ENCODE measurements at places on chromosomes 13 and 19.

DNA sequence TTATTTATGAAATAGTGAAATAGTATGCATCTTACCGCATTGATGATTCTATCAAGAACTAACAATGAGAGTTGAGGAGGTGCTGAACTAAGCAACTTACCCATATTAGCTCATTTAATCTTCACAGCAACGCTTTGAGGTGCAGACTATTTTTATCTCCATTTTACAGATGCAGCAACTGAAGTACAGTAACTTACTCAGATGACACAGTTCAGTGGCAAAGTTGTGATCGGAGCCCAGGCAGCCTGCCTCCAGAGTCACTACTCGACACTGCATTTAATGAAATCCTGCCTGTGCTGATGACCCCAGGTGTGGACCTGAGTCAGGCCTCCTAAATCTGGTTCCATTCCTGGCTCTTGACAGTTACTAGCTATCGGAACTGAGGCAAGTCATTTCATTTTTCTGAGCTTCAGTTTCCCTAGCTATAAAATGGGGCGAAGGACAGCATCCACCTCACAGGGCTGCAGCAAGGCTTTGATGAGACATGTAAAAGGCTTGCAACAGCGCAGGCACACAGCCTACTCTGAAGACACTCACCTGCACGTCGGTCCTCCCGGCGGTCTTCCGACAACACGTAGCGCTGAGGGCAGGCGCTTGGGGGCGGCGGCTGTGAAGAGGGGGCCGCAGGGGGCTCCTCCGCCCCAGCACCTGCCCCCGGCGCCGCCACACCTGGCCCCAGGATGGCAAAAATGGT is 1.5 kb downstream of the MYPOP start:
- H3K4me1 ChIP-seq: peaks cover 19% of the 10 kb centered on the region
- DNase-seq: no peak
- H3K36me3 ChIP-seq: peaks cover 22% of the 10 kb centered on the region
- H3K4me3 ChIP-seq: peak overlapping the region; percentile 91
- no peaks in the 10 kb centered on the region for H3K27me3 ChIP-seq

DNA sequence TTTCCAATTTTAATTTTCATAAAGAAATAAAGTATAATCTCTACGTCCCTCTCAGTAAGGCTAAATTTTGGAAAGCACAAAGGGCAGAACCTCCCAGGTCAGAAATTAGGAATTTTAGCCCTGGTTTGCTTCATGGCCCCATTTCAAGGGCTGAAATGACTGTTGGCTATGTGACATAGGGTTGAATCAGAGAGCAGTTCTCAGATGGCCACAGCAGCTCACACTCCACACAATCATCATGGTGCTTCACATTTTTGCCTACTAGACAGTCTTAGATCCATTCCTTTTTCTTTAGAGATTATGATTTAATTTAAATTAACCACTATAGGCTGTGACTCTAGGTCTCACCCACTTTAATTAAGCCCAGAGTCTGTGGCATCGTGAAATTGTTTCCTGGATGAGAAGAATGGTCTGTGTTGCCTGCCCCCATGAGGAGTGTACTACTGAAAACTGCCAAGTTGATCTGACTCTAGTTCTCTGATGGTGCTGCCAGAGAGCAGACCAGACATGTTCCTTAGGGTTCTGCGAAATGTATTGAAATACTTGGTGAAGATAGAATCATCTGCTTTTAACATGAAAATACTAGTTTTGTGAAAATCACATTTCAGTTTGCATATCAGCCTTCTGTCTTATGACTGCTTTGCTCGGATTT is 57.4 kb downstream of the ESD start:
- H3K4me3 ChIP-seq: no peak overlapping the region
- H3K4me1 ChIP-seq: peaks cover 22% of the 10 kb centered on the region
- H3K27ac ChIP-seq: no peak overlapping the region
- H3K27me3 ChIP-seq: no peaks in the 10 kb centered on the region

DNA sequence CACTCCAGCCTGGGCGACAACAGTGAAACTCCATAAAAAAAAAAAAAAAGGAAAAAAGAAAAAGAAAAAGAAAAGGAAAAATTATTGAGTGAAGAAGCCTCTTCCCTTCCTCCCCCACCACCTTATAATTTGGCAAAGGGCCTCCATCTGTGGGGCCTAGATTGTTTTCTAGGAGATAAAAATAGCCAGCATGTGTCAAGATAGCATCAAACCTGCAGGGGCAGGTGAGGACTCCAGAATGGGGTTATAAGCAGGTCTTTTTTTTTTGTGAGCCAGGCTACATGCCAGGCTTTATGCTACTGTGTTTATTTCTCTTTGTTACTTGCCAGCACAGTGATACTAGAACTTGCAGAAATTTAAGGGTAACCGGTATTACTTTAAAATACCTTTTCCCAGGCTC is 11.7 kb upstream of the TRIM13 start:
- H3K4me1 ChIP-seq: peaks cover 4% of the 10 kb centered on the region
- H3K4me3 ChIP-seq: no peak overlapping the region
- H3K36me3 ChIP-seq: no peaks in the 10 kb centered on the region
- no peaks in the 10 kb centered on the region for H3K27me3 ChIP-seq
- DNase-seq: no peak

GRCh38 chr19:4278419-4279266 is at the start of gene SHD:
SHD (plus strand) TSS chr19:4279266; CDS start chr19:4280064, 798 bp downstream.
- H3K4me1 ChIP-seq: peaks cover 23% of the 10 kb centered on the region
- peak within 1 kb of the TSS; percentile 47 for H3K4me3 ChIP-seq
- peak; percentile 53 for DNase-seq
- no peak within 1 kb of the TSS for H3K27ac ChIP-seq

GRCh38 chr19:15584541-15585115 is 30.4 kb upstream of the CYP4F8 start:
- H3K4me1 ChIP-seq: peaks cover 7% of the 10 kb centered on the region
- no peaks in the 10 kb centered on the region for H3K36me3 ChIP-seq
- H3K27ac ChIP-seq: no peak overlapping the region

DNA sequence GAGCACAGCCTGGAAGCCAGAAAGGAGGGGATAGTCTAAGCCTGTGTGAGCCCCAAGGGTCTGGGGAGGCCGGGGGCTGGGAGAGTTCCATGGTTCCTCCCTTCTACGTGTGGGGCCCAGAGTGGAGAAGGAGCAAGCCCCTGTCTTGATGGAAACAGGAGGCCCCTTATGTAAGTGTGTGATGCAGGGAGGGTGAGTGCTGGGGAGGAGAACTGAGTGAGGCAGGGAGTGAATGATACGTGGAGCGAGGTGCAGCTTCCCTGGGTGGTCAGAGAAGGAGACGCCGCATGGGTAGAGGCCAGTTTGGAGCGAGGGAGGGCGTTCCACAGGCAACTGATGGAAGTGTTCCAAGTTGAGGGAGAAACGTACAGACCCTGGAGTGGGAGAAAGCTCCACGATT is 16.0 kb downstream of the MAG start:
- H3K27ac ChIP-seq: no peak overlapping the region
- no peaks in the 10 kb centered on the region for H3K27me3 ChIP-seq
- H3K4me3 ChIP-seq: no peak overlapping the region
- H3K4me1 ChIP-seq: peaks cover 60% of the 10 kb centered on the region

DNA sequence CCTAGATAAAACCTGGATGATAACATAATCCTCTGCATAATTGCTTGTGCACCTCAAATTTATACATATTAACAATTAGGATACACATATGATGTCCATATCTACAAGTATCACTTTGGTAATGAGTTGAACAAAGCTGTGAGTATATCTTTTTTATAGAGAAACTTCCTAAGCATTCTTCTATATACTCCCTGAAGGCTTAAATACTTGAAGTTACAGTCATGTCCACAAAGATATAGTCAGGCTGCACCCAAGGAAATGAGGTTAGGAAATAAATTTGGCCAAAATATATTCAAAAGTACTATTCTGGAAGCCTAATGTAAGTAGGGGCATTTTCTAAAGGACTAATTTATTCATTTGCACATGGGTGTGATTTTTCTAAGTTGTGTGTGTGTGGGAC is 761.5 kb downstream of the PCDH9 start:
- H3K27ac ChIP-seq: no peak overlapping the region
- no peaks in the 10 kb centered on the region for H3K4me1 ChIP-seq
- DNase-seq: no peak
- no peaks in the 10 kb centered on the region for H3K36me3 ChIP-seq

DNA sequence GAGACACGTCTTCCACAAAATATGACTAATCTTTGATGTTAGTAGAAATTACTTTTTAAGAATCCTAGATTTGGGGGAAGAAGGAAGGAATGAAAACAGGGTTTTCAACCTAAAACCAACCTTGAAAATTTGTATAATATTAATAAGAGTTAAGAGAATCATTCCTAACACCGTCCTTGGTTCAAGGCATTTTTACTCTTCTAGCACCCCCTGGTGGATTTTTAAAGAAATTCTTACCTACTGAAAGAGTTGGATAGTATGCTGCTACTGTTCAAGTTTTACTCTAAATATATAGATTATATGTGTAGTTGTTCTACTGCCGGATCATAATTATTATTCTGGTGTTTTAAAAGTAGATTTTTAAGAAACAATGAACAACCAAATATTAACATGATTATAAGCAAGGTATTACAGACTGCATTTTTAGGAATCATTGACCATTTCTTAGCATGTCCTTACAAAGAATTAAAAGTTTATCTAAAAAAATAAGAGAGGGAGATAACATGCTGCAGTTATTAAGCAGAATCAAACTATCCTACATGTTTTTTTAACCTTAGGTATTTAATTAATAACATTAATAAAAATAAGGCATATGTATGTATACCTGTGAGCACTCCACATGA is 7.4 kb upstream of the SLITRK6 start:
- H3K4me3 ChIP-seq: no peak overlapping the region
- no peaks in the 10 kb centered on the region for H3K4me1 ChIP-seq
- no peaks in the 10 kb centered on the region for H3K36me3 ChIP-seq
- peak; percentile 72 for DNase-seq
- H3K27ac ChIP-seq: no peak overlapping the region
- no peaks in the 10 kb centered on the region for H3K27me3 ChIP-seq

DNA sequence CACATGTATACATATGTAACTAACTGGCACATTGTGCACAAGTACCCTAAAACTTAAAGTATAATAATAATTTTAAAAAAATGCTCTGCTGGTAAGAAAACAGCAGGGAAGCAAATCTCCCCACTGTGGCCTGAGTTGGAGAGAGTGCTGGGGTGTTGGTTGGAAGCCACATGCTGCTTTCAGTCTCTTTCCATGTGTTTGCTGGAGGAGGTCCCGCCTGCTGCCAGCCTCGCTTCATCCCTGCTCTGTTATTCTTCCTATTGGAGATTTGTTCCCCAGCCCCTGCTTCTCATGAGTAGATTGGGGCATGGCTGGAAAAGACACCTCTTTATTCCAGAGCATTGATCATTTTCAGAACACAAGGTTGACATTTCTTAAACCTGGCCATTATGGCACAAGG is 230.5 kb downstream of the FGF9 start:
- no peak overlapping the region for H3K27ac ChIP-seq
- no peak overlapping the region for H3K4me3 ChIP-seq
- no peaks in the 10 kb centered on the region for H3K4me1 ChIP-seq

- no peaks in the 10 kb centered on the region for H3K36me3 ChIP-seq
- no peak overlapping the region for H3K4me3 ChIP-seq
- no peaks in the 10 kb centered on the region for H3K4me1 ChIP-seq
- H3K27me3 ChIP-seq: no peaks in the 10 kb centered on the region
- no peak overlapping the region for H3K27ac ChIP-seq
Measured at GRCh38 chr13:52353193-52353592, 52.8 kb downstream of the THSD1 start.

- peaks cover 9% of the 10 kb centered on the region for H3K4me1 ChIP-seq
- H3K27ac ChIP-seq: no peak overlapping the region
- DNase-seq: no peak
- H3K27me3 ChIP-seq: peaks cover 31% of the 10 kb centered on the region
Measured at GRCh38 chr19:34269489-34269888, 15.1 kb downstream of the GARRE1 start.

GRCh38 chr19:18742324-18742723 is 48.8 kb downstream of the COMP start:
- no peaks in the 10 kb centered on the region for H3K27me3 ChIP-seq
- no peak for DNase-seq
- no peak overlapping the region for H3K27ac ChIP-seq

- H3K27ac ChIP-seq: no peak overlapping the region
- no peak overlapping the region for H3K4me3 ChIP-seq
- DNase-seq: peak; percentile 33
- no peaks in the 10 kb centered on the region for H3K27me3 ChIP-seq
Measured at GRCh38 chr19:6963937-6964336, 57.3 kb downstream of the MBD3L2B start.

GRCh38 chr19:3642987-3643673 is 16.5 kb upstream of the CACTIN start:
- no peaks in the 10 kb centered on the region for H3K4me1 ChIP-seq
- no peaks in the 10 kb centered on the region for H3K27me3 ChIP-seq
- no peak overlapping the region for H3K4me3 ChIP-seq

DNA sequence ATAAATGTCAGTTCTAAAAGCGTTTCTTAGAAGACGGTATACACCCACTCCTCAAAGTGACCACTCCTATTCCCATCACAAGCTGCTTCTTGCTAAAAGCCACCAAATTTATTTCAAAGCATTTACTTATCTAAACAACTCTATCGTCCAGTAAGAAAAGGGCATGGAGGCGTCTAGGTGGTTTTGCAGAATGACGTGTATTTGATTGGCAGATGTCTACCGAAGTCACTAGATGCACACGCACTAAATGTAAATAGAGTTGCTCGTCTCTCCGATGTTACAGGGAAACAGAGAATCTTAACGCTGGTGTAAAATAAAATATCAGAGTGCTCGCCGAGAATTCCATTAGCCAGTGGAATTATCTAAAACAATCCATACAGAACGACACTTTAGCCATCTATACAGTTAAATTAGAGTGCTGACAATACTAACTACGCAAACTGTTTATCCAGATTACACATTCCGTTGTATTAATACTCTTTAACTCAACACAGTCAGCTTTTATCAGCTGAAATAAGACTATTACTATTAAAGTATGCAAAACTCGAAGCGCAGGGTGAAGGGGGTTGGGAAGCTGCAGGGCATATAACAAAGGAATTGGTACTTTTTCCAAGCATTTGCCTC is 1.9 kb downstream of the KLF12 start:
- no peaks in the 10 kb centered on the region for H3K27me3 ChIP-seq
- H3K36me3 ChIP-seq: no peaks in the 10 kb centered on the region
- DNase-seq: peak; percentile 12

DNA sequence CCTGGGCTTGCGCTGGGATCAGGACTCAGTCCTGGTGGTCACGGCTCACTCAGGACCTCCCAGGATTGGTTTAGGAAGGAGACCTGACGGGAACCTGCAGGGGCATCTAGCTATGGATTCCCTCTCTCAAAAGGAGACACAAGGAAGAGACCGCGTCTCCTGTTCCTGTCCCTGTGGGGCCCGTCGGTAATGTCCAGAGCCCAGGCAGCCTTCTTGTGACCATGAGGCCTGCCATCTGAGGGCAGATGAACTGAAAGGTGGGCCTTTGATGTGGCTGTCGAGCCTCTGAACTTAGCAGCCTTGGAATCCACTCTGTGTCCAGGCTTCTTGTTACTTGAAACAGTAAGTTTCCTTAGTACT is 31.5 kb upstream of the MIER2 start:
- no peaks in the 10 kb centered on the region for H3K36me3 ChIP-seq
- H3K27ac ChIP-seq: no peak overlapping the region
- no peak for DNase-seq
- H3K4me1 ChIP-seq: no peaks in the 10 kb centered on the region

- H3K36me3 ChIP-seq: no peaks in the 10 kb centered on the region
- no peak overlapping the region for H3K27ac ChIP-seq
- no peak for DNase-seq
Measured at GRCh38 chr13:59946944-59947343, 216.8 kb downstream of the DIAPH3 start.
